ENCODE measurements at places on chromosomes 1 and 21.

GRCh38 chr1:53837646-53837923 is 511 bp downstream of the NDC1 start:
- DNase-seq, result no peak

GRCh38 chr1:206609229-206609991 is 2.9 kb downstream of the EIF2D start:
- DNase-seq, result no peak

DNA sequence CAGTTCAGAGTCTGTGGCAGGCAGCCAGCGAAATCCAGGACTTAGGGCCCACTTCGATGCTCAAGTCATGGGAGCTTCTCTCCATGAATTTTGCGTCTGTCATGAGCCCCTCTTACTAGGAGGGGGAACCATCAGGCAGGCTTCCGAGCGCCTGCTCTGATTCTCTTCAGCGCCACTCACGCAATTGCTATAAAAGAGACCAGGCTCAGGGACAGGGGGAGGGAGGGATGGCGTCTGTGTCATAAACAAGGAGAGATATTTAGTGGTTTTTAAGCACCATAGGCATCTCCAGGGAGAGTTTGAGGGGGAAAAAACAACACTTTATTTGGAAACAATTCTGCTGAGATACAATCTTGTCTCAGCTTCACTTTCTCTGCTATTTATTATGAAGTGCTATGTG is 60.6 kb downstream of the NAV1 start:
- no peak for DNase-seq

- no peak for DNase-seq
These were observed 93.8 kb downstream of the USP25 start for GRCh38 chr21:15823486-15824150.

DNA sequence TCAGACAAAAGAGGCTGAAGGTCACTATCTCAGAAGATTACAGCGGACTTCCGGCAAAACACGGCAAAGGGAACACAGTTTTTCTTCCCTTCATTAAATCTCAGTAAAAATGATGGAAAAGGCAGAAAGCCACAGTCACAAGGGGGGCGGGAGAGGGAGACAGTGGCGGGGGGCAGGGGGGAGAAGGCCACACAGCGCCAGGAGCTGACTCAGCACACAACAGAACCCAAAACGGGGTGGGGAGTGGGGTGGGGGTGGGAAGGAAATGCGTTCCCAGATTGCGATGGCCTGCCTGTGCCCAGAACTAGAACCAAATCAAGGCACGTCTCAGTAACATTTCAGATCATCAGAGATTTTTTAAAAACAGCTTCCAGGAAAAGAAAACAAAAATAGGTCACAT is 13.4 kb downstream of the CFAP74 start:
- no peak for DNase-seq

- no peak for DNase-seq
These were observed 4.3 kb downstream of the PEA15 start for GRCh38 chr1:160209321-160210046.

DNA sequence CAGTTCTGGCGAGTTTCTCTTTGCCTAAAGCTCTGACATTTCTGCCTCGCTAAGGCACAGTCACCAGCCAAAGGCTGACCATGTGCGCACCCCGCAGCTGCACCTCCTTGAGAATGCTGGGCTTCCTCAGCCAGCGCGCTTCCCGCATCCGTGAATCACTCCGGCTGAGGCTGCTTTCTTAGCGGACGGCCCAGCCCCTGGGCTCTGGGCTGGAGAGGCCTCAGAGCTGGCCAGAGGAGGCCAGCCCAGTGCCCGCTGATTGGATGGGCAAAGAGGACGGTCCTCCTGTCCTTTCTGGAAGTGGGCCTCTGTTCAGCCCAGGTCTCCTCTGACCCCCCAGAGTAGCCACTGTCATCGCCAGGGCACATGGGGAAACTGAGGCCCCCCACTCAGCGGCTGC is 56.1 kb downstream of the PRDM16 start:
- no peak for DNase-seq

DNA sequence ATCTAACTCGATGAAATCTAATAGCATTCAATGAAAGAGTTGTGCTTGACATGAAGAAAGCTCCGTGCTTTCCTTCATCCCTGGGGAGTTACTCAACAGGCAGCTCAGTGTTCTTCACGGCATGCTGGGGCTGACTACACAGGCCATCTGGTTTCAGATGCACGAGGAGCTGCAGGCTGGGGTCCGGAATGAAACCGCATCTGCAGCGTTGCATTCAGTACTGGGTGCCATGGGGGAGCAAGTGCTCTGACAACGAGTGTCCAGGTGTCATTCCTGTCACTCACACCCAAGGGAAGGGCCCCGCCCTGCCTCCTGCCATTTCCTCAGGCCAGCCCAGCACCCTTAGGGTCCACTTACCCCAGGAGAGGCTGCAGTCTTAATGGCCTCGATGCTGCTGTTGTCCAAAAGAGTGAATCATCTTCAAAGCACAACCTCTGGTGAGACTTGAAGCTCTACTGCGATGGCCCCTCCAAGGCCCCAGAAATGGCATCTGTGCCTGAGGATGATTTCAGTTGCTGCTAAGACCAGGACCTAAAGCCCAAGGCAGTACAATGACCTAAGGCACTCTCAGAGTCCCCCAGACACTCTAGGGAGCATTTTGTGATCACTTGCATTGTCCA is 61.4 kb downstream of the STUM start:
- DNase-seq, result no peak

GRCh38 chr1:165387505-165387904 is 31.0 kb upstream of the LMX1A start:
- no peak for DNase-seq

DNA sequence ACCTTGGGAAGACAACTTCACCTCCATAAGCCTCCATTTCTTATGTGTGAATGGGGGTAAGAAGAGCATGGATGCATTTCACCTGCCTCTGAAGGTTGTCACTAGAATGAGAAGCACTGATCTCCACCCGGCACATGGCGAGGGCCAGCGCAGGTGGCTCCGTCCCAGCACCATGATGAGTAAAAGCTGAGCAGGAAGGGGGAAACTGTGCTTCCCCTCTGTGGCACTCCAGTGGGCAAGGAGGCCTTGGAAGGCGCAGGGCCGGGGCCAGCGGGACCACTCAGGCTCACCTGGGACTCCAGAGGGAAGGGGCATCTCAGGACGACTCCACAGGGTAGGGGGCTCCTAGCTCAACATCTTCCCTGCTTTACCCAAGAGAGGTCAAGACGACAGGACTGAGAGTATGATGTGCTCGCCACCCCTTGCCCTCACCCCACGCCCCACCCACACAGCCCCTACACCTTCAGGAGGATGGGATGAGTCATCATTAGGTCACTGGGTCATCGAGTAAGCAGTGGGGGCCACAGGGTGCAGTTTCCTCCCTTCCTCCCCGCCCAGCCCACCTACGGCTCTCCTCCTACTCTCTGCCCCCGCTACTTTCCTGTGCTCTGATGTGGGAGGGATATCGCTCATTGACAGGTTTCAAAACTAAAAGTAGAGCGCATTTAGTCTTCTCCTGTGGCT is 112.1 kb downstream of the HIVEP3 start:
- no peak for DNase-seq

DNA sequence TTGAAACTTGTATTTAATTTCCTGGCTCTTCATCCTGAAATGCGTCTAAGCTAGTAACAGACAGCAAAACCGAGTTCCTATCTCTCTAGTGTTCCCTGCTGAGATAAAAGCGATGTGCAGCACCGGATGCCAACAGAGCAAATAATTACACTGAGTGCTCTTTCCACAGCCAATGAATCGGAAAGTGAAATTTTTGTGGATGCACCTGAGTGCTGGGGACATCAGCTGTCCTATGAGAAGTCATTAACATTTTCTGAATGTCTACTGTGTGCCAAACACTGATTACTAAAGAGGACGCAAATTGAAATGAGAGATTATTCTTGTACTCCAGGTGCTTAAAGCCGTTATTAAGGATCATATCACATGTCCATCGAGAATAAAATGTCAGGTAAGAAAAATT is 278.0 kb downstream of the RGS7 start:
- DNase-seq, result no peak

- DNase-seq, result no peak
These were observed 389.7 kb downstream of the NTNG1 start for GRCh38 chr1:107530543-107530942.

DNA sequence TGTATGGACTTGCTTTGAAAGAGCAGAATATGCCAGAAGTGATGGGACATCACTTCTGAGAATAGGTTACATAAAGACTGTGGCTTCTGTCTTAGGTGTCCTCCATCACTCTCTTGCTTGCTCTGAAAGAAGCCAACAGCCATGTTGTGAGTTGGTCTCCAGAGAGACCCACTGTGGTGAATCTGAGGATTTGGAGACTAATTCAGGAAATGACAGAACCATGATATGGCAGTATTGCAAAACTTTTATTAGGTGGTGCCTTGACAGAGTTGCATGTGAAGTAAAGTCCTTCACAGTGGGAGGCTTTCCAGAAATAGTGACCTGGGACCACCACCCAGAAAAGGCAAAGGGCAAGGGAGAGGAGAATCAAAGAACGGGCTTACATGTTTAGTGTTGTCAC is 628.6 kb downstream of the KCNT2 start:
- no peak for DNase-seq

GRCh38 chr1:97875996-97876395 is 44.8 kb downstream of the DPYD start:
- DNase-seq, result no peak

All from HEK293T (cell line).